ENCODE measurements at places on chromosomes 13 and 19.

DNA sequence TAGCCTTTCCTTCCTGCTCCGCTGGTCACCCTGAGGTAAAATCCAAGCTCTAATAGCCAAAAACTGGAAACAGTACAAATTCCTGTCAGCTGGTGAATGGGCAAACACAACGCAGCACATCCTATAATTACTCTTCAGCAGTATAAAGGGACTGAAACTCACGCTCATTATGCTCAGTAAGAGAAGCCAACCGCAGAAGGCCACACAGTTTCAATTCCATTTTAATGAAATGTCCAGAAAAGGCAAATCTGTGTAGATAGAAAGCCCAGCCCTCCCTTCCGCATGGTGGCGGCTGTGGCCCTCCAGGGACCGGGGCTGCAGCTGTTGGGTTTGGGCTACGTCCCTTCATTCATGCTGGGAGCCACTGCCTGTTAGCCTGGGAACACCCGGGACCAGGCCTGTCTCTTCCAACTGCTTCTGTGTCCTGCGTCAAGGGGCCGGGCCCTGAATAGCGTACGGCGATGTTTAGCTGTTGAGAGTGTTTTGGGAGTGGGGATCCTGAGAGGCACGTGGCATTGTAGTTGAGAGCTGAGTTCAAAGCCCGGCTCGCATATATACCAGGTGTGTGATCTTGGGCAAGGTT, 23.5 kb downstream of the NKPD1 start:
- DNase-seq, result no peak

- peak; percentile 31 for DNase-seq
These were observed 28.7 kb upstream of the KCTD15 start for GRCh38 chr19:33767898-33768413.

DNA sequence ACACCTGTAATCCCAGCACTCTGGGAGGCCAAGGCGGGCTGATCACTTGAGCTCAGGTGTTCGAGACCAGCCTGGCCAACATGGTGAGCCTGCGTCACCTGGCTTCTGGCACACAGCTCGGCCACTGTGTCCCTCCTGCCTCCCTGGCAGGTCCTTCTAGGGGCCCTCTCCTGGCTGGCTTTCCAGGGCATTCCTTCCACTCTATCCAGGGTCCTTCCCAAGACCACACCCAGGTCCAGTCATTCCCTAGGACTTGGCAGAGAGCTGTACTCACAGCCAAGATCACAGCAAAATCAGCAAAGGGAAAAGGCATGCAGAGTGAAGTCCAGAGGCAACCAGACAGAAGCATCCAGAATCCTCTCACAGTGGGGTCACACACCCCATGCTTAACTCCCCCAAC, 9.7 kb upstream of the HSH2D start:
- DNase-seq, result no peak

GRCh38 chr19:6225232-6225865, 54.4 kb downstream of the MLLT1 start:
- no peak for DNase-seq

- DNase-seq, result no peak
These were observed 311.5 kb downstream of the RFC3 start for GRCh38 chr13:34129436-34129835.
